SJSA1 (cell line): ENCODE measurements at places on chromosomes 6 and 20.

- no peak for DNase-seq
These were observed 911.0 kb upstream of the CITED2 start for GRCh38 chr6:140285471-140285870.

- DNase-seq: no peak
These were observed 5.8 kb downstream of the GABBR1 start for GRCh38 chr6:29626948-29627754.

GRCh38 chr20:20367575-20368417, at the start of gene INSM1:
INSM1 (plus strand) TSS chr20:20368104; CDS start chr20:20368268, 164 bp downstream.
- DNase-seq: no peak

GRCh38 chr6:36850021-36850420, 10.8 kb upstream of the CPNE5 start:
- DNase-seq: no peak

- DNase-seq: no peak
These were observed 4.1 kb upstream of the KCNK5 start for GRCh38 chr6:39233333-39233732.
